Dermis microvascular lymphatic vessel endothelial cell (primary cell): ENCODE measurements at places on chromosomes 1 and 21.

GRCh38 chr1:228190778-228191177, 17.1 kb upstream of the OBSCN start:
- no peak for DNase-seq

DNA sequence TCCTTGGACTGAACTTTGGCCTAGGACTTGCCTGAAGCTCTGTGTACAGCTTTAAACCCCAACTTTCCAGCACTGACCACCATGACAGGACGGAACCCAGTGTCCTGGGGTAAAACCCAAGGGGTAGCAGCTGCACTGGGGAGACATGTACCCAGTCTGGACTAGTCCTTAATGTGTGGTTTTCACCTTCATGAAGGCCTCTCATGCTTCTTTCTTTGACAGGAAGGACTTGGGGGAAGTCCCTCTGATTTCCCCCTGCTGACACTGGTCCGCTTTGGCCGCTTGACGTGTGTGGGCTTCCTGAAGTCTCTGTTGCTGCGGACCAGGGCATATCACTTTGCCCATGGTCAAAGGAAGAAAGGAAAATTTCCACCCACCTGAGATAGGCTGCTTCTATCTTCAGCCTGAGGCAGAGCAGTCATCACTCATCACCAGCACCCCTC, 66.3 kb upstream of the PRDX6 start:
- no peak for DNase-seq

DNA sequence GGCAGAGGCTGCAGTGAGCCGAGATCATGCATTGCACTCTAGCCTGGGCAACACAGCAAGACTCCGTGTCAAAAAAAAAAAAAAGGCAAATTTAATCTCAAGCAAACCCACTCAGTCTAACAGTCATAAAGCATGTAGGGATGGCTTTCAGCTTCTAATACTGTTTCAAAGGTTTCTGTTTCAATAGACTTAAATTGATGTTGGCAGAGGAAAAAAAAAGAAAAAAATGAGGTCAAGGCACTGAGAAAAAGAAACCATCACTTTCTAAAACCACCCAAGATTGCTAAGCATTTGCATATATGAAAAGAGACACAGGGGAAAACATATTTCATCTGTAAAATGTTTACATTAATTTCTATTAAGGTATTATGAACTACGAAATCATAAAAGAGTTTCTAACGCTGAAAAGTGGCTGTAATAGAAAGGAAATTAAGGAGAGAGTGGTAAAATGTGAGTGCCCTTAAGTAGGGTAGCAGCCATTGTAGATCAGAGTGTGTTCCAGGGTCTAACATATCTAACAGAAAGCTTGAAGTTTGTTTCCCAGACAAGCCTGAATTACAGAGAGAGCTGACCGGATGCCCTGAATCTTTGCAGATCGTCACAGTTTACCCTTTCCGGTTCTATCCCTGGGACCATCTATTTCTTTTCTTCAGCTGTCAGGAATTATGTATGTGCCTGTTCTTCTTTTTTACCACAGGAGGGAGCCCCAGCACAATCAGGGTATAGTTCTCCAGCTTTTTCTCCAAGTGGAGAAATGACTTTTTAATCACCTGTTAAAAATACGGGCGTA, 70.0 kb downstream of the PLD5 start:
- peak; percentile 10 for DNase-seq

DNA sequence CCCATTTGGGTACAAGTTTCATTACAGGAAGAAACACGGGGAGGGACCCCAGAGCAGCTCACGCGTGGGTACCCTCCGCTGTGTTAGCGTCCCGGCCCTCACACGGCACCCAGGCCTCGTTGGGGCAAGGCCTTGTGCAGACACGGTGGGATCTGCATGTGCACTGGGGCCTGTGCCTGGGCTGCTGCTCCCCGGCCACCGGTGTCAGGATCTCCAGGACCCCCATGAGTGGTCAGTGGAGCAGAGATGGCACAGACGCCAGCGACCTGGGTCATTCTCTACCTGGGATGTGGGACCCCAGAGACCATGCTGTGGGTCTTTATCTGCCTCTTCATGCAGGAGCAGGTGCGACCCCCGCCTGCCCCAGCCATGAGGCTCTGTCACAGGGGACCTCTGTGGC, 5.4 kb upstream of the SAMD11 start:
- no peak for DNase-seq
